ENCODE measurements at places on chromosomes 7 and 10.

DNA sequence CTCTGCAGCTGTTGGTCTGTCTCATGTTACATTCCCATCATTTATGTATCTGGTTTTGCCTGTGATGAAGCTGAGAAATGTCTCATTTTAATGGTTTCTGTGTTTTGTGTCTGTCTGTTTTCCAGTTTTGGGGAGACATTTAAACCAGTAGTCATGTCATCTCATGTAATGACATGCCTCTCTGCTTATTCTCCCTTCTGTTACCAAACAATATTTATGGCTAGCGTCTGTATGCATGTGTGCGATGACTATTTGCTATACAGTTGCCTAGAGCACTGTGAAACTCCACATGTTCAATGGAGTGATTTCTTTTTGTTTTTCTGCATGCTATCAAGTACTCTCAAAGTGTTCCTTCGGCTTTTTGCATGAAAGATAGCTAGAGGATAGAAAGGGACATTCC, 132.0 kb downstream of the ST7 start:
- DNase-seq = no peak

DNA sequence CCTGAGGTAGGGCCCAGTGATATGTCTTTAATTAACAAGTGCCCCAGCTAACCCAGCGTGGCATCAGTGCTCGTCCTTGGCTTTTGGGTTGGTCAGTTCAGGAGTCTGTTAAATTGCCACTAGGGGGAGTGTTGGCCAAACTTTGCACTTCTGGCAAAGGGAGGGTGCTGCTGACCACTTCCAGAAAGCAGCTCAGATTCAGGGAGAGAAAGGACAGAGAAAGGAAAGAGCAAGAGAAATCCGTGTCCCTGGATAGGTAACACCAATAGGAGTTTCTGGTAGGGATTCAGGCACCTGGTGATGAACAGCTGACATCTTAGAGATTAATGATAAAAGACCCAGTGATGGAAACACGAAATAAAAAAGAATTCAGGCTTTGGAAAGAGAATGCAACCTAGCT, 243.1 kb upstream of the AOAH start:
- no peak for DNase-seq

- DNase-seq = no peak
Measured at GRCh38 chr7:2023877-2024566, 208.7 kb downstream of the MAD1L1 start.

DNA sequence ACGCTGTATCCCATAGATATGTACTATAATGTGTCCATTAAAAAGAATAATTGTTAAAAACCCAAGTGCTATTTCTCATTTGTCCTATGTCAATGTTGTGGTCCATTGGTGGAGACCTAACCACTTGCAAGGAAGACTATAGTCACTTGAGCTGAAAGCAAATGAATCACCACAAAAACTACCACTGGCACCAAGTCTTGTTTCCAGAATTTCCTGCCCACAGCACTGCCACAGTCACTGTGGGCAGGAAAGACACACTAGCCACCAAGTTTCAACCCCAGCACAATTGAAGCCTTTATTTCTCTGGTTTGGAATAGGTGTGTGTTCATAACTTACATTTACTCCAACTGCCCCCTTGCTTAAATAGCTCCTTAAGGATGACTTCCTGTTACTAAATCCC, 12.4 kb downstream of the DIP2C start:
- no peak for DNase-seq

DNA sequence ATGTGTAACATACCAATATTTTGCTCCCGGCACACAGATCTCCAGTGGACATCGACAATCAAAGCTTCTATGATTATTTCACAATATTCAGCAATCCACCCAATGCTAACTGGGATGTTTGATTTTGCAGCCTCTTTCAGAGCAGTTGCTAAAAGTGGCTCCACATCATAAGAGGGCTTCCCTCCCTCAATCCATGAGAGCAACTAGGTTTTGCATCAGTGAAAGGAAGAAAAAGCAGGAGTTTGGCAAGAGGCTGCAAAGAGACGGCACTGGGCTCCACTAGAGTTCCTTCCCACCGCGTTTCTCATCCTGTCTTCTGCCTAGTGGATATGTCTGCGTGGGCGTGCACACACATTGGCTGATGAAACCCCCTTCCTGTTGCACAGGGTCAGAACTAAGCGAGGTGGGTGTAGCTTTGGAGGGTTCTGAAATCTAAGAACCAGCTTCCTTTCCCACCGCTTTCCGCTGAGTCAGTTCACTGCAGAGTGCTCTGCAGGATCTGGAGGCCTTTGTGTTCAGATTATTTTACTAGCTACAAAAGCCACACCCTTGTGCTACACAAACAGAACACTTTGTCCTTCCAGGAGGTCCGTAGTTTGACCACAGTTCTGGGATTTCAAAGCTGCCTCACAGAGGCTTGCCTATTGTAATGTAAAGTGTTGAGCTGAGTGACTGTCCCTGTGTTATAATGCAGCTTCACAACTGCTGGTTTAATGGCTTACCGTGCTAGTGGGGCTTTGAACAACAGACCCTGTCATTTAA, 28.1 kb downstream of the ARL4A start:
- DNase-seq = peak; percentile 58

GRCh38 chr7:116548506-116548905, 23.7 kb downstream of the CAV1 start:
- no peak for DNase-seq

- DNase-seq = no peak
Measured at GRCh38 chr7:139875821-139876241, 46.8 kb downstream of the TBXAS1 start.

- no peak for DNase-seq
Measured at GRCh38 chr7:2577914-2578680, 19.3 kb downstream of the IQCE start.

DNA sequence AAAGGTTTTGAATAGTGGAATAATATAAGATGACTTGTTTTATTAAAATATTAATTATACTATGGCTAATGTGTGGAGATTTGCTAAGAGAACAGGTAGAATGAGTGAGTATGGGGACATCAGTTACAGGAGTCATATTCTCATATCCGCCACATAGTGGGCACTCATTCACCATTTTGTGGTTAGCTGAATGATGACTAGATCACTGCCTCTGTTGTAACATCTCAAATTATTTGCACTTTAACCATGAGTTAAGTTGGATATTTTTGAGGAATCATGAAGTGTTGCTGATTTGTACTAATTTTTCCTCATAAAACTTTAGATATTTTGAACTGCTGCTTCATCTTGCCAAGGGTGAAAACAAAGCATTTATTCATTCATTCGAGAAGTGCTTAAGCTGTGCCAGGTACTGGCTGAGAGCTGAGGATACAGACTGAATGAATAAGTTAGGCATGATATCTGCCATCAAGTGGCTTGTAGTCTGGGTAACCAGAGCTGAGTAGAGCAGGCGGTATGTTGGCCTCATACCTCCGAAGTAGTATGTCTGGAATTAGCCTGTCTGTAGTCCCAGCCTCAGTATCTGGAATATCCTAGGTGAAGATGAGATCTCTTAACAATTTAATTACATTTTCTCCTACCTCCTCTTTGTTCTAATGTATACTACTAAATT, 100.5 kb downstream of the ZEB1 start:
- no peak for DNase-seq

DNA sequence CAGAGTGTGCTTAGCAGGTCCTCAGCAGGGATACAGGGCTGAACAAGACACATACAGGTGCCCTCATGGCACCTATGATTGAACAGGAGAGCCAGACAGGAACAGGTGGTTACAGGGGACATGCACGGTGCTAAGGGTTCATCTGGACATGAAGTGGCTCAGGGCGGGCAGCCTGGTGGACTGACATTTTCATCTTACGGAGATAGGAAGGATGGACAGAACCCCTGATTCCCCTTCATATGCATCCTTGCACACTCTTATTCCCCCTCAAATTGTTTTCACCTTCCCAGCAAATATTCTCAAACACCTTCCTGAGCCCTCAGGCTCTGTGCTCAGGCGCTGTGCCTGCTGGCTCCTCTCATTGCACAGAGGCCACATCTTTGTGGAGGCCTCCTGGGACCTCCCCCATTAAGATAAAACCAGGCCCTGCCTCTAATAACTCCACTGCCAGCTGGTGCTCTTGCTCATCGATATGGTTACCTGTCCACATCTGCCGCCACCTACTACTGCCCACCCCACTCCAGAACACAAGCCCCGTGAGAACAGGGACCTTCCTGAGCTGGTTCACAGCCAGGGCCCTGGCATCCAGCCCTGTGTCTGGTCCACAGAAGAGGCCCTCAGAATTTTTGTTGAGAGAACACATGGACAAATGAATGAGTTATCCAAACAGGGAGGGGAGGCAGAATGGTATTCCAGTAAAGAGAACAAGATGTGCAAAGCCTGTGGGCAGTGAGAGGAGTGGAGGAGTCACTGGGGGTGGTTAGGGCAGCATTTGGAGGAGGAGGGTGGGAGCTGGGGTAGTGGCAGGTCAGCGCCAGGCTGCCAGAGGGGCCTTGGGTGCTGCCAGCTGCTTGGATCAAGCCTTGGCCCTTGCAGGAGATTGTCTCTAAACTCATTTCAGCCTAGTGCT, 68.9 kb upstream of the AQP1 start:
- DNase-seq = no peak

- no peak for DNase-seq
Measured at GRCh38 chr7:921581-922333, 32.7 kb downstream of the ADAP1 start.

DNA sequence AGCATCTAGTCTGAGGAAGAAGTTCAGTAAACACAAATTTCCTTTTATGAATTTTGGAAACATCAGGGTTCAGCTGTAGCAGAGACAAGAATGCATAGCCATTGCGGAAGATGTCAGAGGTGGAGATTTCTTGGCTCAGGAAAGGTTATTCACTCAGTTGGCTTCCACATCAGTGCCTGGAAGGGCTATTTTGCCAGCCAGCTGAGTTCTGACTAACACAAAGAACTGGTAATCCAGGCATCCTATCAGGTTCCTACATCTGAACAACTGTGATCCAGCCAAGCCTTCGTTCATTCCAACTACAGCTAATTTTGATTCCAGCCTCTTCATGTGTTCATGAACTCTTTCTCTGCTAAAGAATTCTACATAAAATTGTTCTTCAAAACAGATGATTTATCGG, 965.6 kb downstream of the XPNPEP1 start:
- DNase-seq = no peak

GRCh38 chr7:107959527-107959898, 43.4 kb downstream of the LAMB1 start:
- no peak for DNase-seq

DNA sequence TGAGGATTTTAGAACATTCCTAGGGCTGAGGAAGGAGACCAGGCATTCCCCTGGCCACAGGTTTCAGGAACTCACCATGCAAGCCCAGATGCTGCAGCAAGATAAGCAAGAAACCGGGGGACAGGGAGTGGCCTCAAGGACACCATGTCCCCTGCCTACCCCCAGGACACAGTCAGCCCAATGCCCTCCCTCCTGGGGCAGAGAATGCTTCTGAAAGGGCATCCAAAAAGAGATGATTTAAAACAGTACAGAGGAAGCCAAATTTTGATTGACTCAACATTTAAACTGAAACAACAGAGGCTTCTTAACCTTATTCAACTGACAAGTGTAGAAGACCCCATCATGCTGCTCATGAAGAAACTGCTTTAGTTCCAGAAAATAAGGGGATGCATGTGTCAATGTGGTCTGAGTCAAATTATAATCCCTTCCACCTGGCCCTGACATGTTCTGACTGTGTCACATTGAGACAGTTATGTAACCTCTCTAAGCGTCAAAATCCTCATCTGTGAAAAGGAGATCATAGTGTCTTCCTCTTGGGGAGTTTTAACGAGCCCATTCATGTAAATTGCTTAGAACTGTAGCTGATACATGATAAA, 60.0 kb downstream of the ICA1 start:
- DNase-seq = no peak

- no peak for DNase-seq
Measured at GRCh38 chr7:152161171-152161570, 135.7 kb downstream of the GALNT11 start.

GRCh38 chr10:4635388-4635787, 190.6 kb upstream of the AKR1E2 start:
- no peak for DNase-seq

- no peak for DNase-seq
Measured at GRCh38 chr10:99375426-99375825, 46.3 kb downstream of the CNNM1 start.

DNA sequence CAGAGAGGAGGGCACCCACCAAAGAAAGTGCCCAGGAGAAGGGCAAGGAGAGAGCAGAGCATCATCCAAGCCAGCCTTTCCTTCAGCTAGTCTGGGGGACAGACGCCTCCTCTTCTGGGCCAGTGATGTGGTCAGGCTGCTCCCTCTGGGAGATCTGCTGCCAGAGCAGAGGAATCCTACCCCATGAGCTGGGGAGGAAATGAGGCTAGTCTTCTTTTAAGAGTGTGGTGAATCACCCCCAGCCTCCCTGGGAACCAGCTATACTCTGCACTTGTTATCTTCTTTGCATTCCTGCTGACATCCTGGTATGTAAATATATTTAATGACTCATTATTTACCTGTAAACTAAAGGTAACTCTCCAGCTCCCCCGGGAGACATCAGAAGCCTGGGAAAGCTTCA, 41.6 kb upstream of the EPHB6 start:
- DNase-seq = no peak

DNA sequence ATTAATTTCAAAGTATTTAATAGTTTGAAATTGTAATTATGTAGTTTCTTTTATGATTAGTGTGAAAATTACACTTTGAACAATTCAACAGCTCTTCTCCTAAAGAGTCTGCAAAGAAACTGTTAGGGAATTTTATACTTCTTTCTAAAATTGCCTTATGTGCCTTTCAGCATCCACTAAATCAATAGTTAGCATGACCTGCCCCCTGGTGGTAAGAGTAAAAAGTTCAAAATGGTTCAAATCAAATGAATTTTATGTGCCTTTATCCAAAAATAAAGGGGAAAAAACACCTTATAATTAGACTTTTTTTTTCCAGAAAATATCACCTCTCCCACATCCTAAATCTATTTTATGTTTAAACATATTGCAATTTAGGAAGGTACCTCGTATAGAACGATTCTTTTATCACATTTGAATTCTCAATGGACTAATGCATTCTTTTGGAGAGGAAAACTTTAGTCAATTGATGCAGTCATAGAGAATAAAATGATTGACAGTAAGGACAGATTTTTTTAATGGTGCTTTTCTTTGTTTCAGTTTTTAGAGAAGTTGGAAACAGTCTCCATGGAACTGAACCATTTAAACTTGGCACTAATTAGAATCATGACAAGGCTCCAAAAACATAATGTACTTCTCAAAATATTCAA, 163.7 kb downstream of the SEMA3D start:
- DNase-seq = peak; percentile 47

- no peak for DNase-seq
Measured at GRCh38 chr7:47150497-47151260, 431.2 kb downstream of the TNS3 start.

- DNase-seq = no peak
Measured at GRCh38 chr7:41156268-41156667, 546.6 kb downstream of the INHBA start.

- DNase-seq = no peak
Measured at GRCh38 chr7:27114881-27115220, 12.4 kb upstream of the HOXA2 start.

GRCh38 chr10:76918106-76918505, 719.5 kb downstream of the KCNMA1 start:
- DNase-seq = no peak

DNA sequence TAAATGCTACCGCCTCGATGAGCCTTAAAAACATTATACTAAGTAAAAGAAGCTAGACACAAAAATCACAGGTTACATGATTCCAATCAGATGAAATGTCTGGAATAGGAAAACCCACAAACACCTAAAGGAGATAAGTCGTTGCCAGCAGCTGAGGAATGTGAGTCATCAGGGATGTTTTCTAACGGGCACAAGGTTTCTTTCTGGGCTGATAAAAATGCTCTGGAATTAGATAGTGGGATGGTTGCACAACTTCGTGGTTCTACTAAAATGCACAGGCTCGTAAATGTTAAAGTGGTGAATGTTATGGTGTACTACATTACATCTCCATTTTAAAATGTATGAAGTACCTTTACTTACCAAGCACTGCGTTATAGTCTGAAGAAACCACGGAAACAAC, 9.7 kb downstream of the ABLIM1 start:
- DNase-seq = no peak

All from skin of body (tissue), 3 donors.